Peyer's patch (tissue), 4 donors: ENCODE measurements at places on chromosomes 3 and 15. TPM values are rescaled to one million over a fixed set of nuclear protein-coding genes. Genes with fewer than 3 reads are reported as not detected.

Gene LYZL4
- total RNA-seq = not detected

DNA sequence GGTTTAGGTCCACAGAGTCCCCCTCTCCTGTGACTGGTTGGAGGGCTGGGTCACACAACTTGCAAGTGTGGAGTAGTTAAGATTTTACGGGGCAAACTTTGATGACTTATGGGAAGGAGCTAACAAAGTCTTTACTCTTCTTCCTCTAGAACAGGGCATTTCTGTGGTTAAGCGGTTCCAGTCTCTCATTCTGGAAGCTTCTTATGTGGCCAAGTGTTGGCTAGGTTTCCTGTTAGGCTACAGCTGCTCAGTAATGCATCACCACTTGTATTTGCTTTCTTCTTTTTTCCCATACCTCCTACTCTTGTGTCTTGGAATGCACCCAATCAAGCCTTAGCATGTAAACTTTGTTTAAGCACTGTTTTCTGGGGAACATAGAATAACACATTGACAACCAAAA is 100.6 kb upstream of the PLAAT1 start:
- H3K4me3 ChIP-seq = no peak overlapping the region
- no peaks in the 10 kb centered on the region for H3K36me3 ChIP-seq
- no peak for DNase-seq

Gene TLR9
- total RNA-seq = not detected

Gene SLC9C1
- 1.7 TPM for total RNA-seq

DNA sequence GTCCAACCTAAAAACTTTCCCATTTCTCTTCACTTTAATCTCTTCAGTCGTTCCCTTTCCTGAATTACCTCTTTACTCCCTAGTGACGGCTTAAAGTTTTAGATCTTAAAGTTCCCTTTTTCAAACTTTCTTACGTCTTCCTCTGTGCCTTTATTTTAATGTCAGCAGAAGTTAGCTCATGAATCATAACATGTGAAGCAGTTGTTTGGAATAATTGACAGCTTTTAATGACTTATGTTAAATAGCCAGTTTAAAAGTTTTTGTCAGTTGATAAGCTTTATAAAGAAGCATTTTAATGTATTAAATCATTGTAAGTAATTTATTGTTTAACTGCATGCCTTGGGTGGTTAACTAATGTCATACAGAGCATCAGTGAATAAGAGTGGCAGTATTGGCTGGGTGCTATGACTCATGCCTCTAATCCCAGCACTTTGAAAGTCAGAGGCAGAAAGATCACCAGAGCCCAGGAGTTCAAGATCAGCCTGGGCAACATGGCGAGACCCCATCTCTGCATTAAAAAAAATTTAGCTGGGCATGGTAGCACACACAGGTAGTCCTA is 33.9 kb downstream of the PIK3CA start:
- no peak overlapping the region for H3K4me3 ChIP-seq
- no peak for DNase-seq
- no peaks in the 10 kb centered on the region for H3K36me3 ChIP-seq

Gene CD96
- 11.0 TPM for total RNA-seq
